ENCODE measurements at places on chromosomes 2 and 18. TPM values are rescaled to one million over a fixed set of nuclear protein-coding genes. Genes with fewer than 3 reads are reported as not detected.

DNA sequence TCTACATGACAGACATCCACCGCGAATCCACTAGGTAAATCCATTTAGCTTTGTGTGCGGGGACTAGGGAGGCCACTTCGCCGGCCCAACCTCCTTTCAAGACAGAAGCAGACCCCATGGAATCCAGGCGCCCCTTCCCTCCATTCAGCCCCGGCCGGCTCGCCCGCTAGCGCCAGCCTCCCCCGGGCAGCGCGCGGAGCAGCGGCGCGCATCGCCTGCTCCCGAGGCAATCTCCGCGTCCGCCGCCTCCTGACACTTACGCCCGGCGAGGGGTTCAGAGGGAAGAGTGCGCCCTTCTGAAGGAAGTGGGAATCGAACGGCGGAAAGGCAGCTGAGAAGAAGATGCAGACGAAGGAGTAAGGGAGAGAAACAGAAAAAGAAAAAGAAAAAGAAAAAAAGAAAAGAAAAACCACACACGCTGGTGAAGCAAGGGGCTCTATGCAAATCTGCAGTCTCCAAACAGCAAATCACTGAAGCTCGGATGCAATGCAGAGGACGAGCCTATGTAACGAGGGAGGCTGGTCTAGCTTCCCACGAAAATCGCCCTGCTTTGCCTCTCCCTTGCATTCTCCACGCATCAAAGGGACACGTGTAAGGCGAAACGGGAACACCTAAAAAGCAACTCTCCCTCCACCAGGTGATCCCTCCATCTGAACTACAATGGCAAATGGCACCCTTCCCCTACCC is 684.4 kb downstream of the NRXN1 start:
- H3K36me3 ChIP-seq = no peaks in the 10 kb centered on the region
- H3K27me3 ChIP-seq = peaks cover 54% of the 10 kb centered on the region
- H3K4me3 ChIP-seq = peak overlapping the region; percentile 55
- peaks cover 6% of the 10 kb centered on the region for H3K4me1 ChIP-seq

DNA sequence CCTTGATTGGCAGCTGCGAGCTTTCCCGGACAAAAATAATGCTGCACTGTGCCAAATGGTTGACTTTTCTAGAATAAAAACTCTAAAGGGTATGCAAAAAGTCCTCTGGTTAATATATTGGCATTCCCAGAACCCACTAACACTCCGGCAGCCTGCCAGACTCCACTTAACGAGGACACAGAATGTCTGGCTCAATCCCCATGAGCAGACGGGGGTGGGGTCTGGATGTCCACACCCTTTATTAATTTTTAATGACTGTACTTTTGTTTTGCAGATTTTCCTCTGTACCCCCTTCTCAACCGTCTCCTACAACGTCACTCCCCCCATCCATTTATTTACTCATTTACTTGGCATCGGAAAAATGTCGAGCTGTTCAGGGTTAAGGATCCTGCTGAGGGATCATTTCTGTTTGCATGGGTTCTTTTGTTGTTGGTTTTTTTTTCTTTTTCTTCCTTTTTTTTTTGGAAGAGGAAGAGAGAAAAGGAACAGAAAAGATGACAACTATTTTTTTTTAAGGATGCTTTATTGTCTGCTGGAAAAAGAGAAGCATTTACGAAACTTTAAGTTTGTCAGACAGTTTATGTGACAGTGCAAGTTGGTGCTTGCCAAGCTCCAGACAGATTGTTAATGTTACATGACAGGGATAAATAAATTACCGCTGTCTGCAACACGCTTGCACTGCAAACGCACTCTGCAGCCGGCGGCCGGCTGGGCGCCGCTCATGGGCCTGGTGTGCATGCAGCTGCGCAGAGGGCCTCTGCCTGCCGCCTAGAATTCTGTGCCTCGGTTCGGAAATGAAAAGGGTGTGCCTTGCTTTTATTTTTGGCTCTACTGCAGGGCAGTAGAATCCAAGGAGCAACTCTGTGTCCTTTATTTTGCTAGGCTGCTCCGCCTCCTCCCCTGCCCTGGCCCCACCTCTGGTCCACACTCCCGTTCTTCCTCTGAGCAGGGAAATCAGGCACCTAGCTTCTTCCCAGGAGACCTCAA is 3.6 kb downstream of the LDLRAD4 start:
- H3K4me1 ChIP-seq = peaks cover 27% of the 10 kb centered on the region
- H3K36me3 ChIP-seq = no peaks in the 10 kb centered on the region
- DNase-seq = no peak
- no peak overlapping the region for H3K27ac ChIP-seq
- no peak overlapping the region for H3K4me3 ChIP-seq

DNA sequence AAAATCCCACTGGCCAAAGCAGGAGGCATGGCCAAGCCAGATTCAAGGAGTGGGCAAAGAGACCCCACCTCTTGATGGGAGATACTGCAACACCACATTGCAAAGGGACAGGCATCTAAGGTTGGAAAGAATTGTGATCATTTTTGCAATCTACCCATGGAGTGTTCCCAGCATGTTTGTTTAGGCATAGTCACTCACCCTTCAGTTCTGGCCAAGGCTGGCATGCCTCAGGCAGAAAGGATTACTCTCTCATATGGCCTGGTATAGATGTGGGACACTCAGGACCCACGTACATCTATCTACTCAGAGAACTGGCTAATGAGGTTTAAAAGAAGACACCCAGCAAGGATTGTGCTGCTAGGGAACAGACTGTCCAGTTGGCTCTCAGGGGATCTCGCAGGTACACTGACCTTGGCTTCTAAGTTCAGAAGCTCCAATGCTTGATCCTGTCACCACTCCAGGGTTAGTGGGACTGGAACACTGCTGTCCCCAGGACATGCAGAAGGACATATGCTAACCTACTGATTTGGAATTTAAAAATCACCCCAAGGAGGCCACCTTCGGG is 183.7 kb downstream of the KLHL29 start:
- no peak for DNase-seq
- H3K27me3 ChIP-seq = no peaks in the 10 kb centered on the region
- no peak overlapping the region for H3K4me3 ChIP-seq
- no peaks in the 10 kb centered on the region for H3K36me3 ChIP-seq
- no peak overlapping the region for H3K27ac ChIP-seq

GRCh38 chr2:150812664-150813367 is 325.3 kb upstream of the RND3 start:
- no peaks in the 10 kb centered on the region for H3K27me3 ChIP-seq
- no peak overlapping the region for H3K4me3 ChIP-seq
- H3K4me1 ChIP-seq = peaks cover 3% of the 10 kb centered on the region
- no peak overlapping the region for H3K27ac ChIP-seq

Gene DSEL
- 0.54 TPM for polyA plus RNA-seq

Measured in cardiac muscle cell (in vitro differentiated cells and primary cell).